ENCODE measurements at places on chromosomes 16 and 17.

- DNase-seq: no peak
These were observed 9.2 kb downstream of the SYT17 start for GRCh38 chr16:19177111-19177739.

- peak; percentile 87 for DNase-seq
These were observed 43.6 kb downstream of the SMG6 start for GRCh38 chr17:2259769-2260536.

- no peak for DNase-seq
These were observed 251.7 kb upstream of the IRX3 start for GRCh38 chr16:54538276-54538675.

DNA sequence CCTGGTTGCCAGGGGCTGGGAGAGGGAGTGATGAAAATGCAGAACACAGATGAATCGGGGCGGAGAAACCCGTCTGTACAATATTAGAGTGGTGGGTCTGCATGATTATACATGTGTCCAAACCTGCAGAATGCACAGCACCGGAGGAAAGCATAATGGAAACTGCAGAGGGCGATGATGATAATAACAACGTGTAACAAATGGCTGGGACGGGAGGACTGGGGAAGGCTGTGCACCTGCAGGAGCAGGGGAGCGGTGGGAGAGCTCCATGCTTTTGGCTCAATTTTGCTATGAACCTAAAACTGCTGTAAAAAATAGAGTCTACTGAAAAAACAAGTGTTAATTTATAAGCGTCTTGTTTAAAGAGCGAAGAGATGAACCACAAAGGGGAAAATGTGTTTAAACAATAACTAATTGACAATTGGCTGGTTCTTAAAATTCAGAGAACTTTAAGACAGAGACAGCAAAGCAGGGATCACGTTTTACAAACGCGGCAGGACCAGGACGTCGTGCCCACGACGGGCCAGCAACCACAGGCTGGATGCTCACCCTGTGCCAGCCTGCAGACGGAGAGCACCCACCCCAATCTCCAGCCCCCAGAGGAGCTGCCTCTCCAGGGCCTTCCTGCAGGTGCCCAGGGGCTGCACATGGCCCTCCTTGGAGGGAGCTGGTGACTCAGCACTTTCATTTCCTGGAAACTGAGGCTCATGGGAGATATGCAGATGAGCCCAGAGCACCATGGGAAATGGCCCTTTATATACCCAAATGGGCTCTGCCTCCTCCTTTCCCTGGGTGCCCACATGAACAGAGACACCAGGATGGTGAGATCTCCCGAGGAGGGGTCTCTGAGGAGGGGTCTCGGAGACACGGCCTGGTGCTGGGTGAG is at the start of gene TEX19:
TEX19 (plus strand) TSS at position 783 of the 886 bp plus-strand sequence. CDS start 2,904 bp downstream, outside the sequence.
- no peak for DNase-seq

- DNase-seq: no peak
These were observed 30.4 kb upstream of the FBXW10B start for GRCh38 chr17:15649861-15650421.

DNA sequence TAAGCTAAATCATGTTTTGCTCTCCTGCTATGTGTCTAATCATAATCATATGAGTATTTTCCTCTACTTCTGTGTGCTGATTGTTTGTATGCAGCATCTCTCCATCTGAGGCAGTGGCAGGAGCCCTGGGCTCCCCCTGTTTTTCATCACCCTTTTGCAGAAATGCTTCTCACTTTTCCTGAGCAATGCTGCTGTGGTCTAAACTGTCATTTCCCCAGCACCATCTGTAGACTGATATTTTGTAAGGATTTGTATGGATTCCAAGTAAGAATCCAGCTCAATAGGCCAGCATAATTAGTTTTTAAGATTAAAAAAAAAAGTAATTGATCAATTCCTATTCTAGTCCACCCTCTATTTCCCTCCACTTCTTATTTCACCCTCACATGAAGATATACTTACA is 257.0 kb upstream of the CPHXL start:
- DNase-seq: no peak

GRCh38 chr17:17851103-17852002 is 14.6 kb upstream of the SREBF1 start:
- DNase-seq: no peak

- DNase-seq: no peak
These were observed 9.5 kb upstream of the GUCY2D start for GRCh38 chr17:7992924-7993323.

DNA sequence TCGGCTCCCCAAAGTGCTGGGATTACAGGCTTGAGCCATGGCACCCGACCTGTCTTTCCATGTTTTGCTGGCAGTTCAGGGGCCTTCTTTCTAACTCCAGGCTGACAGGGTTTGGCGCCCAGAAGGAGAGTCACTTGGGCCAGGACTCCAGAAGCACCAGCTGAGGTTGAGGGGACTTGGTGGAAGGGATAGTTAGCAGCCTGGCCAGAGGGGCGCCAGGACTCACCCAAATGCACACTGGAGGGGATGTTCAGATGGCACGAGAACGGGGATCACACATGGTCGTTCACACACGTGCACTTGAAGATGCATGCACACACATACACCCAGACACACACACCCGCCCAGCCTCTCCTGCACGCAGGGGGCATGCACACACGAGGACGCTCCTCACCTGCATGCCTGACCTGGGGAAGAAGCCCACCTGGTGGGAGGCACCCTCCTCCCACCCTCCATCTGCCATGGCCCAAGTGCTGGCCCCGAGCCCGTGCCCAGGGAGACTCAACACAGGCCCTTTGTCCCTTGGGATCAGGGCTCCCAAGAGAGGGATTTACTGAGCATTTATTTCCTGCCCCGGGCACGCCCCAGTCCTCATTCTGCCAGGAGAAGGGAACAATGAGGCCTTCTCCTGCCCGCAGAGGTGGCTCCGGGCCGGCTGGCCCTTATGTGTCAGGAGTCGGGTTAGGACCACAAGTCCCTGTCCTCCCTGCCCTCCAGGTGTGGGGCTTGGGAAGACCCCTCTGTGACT is 2.3 kb upstream of the PRSS21 start:
- DNase-seq: no peak

DNA sequence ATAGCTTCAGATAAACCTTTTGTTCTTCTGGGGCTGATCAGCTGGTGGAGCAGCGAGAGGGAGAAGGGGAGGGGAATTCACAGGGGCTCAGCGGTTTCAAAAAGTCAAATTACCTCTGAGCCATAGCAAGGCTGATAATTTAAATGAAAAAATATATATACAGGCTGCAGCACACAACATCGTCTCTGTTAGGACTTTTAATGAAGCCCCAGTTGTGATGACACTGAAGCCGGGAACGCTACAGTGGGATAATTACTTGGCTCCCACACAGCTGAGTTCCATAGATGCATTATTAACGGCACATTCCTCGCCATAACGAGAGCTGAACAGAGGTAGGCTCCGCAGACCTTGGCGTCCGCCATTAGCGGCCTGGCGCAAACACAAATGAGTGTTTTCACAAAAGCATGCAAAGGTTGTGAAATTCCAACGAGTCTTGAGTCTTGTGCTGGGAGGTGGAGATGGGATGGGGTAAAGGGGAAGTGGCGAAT is 216.0 kb downstream of the C16orf78 start:
- DNase-seq: no peak

- no peak for DNase-seq
These were observed 15.2 kb downstream of the CYB5D1 start for GRCh38 chr17:7873051-7873450.

DNA sequence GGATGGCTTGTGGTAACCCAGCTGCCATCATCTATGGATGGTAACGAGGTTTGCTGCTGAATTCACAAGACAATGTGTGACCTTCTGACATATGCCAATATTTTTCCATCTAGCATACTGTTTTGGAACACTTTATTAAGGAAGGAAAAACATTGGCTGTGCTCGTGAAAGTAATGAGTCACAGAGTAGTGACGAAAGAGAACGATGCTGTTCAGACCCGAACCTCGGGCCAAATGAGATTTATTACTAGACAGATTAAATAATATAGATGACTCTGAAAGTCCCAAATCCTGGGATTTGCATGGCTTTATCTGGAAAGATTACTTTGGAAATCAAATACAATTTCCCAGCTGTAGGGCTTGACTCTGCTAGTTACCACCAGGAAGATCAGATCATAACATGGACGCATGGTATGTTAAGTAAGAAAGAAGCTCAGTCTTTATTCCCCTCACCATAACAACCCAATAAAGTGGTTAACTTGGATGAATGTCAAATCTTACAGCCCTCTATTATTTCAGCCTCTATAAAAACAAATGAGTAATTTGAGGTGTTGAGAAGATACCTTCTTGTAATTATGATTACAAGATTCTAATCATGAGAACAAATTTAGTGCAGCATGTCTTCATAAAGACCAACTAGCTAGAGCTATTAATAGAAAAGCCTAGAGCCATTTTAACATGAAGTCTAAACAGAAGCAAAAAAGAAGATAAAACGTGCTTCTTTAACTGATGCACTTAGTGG is 32.6 kb downstream of the ERN1 start:
- DNase-seq: peak; percentile 72

DNA sequence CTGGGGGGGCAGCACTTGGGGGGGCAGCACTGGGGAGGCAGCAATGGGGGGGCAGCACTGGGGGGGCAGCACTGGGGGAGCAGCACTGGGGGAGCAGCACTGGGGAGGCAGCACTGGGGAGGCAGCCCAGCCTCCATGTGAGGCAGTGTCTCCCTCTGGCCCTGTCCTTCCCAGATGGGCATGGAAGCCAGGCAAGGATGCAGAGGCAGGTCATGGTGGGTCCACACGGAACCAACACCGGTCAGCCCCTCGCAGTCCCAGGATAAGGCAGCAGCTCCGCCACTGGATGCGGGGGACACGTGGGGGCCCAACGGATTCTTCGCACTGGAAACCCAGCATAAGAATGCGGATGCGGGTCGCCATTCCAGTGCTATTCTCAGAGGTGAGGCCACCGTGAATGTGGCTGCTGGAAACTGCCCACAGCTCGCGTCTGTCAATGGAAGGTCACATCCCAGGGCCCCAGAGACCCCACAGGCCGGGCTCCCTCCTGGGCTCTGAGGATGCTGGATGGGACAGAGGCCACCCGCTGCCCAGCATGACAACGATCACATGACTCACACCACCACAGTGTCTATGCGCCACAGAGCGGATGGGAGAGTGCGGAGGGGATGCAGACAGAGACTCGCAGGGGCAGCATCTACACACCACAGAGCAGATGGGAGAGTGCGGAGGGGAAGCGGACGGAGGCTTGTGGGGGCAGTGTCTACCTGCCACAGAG is 59.0 kb downstream of the LMF1 start:
- no peak for DNase-seq

DNA sequence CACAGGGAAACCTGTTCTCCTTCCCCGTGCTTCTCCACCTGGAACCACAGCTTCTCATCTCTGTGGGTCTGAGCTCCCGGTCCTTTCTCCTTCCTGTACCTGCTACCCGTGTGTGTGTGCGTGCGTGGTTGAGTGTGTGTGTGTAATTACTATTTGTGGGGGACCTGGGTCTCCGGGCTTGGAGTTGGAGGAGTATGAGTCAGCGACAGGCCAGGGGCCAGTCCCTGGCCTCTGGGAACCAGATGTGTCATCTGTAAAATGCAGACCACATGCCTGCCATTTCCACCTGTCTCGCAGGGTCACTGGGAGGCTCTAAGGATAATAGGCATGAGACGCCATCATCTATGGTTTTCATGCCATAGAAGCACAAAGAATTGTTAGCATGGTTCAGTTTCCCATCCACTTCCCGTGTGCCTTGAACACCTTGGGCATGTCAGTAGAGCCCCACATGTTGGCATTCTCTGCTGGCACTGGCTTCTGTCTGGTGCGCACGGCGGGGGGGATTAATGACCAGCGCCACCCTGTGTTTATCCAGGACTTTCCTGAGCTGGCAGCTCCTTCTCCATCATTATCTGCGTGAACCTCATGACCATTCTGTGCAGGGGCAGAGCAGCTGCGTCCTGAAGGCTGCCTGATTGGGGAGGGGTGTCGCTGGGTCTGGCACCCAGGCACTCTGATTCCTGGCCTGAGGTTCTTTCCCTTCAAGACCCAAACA is 1.5 kb downstream of the ZNF205 start:
- no peak for DNase-seq

GRCh38 chr16:57126411-57126810 is 34.0 kb downstream of the CPNE2 start:
- no peak for DNase-seq

GRCh38 chr17:61455324-61456060 is 3.3 kb downstream of the TBX4 start:
- DNase-seq: no peak

GRCh38 chr17:57114085-57114673 is 29.1 kb downstream of the AKAP1 start:
- peak; percentile 14 for DNase-seq

- no peak for DNase-seq
These were observed 8.0 kb downstream of the TNRC6C start for GRCh38 chr17:77966476-77966875.

GRCh38 chr17:31250229-31250628 is 46.8 kb downstream of the OMG start:
- no peak for DNase-seq

- DNase-seq: peak; percentile 89
These were observed 4.7 kb upstream of the LCMT1 start for GRCh38 chr16:25106567-25107465.

DNA sequence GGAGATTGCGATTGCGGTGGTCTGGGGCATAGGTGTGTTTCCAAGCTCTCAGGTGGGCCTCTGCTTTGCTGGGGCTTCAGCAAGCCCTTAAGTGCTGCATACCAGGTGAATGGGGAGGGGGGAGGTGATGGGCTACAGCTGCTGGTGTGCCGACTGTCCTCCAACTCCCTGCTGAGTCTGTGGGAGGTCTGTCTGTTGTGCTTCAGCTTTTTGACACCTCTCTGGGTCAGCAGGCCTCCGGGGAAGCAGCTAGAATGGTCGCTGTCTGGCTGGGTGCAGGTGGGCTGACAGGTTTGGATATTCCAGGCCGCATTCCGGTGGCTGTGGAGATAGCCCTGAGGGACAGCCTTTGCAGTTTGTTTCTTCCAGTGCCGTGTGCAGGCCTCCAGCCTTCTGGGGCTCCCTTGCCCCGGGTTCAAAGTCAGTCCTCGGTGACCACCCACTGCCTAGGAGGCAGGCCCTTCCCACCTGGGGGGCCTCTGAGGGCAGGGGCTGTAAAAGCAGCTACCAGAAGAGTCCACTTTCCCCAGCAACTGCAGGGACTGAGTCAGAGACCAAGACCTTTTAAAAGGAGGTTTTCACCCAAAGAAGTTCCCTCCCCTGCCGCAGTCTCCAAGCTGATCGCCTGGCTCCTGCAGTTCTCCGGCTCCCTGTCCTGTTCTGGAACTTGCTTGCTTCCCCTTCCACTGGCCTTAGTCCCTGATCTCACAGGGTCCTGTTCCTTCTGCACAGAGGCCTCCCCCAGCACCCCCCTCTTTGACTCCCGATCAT is 2.0 kb upstream of the TTYH2 start:
- DNase-seq: peak; percentile 38

DNA sequence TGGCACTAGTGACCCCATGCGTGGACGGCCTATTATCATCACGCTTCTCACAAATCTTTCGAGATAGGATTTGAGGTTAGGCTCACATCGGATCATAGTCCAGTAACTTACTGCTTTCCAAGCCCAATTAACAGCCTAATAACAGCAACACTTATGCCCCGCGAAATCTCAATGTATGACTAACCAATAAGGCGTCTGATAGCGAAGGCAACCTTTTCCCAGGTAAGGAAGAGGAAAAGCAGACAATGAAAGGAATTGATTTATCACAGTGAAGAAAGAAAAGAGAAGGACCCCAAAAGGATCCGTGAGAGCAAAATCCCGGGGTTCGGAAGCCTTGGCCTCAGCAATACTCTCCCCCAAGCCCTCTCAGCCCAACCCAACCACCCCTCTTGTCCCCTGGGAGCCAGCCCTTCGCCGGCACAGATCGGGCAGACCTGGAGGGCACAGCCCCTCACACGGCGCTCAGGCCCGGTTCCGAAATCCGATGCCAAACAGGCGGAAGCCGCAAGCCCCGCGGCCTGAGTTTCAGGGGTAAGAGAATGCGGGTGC is 534 bp downstream of the GPATCH8 start:
- peak; percentile 26 for DNase-seq
